Naive B cell (primary cell): ENCODE measurements at places on chromosomes 5 and 9. TPM values are rescaled to one million over a fixed set of nuclear protein-coding genes. Genes with fewer than 3 reads are reported as not detected.
A peak's percentile ranks its signal among the peaks of the same experiment; 100 is the strongest.

Gene SYK
- polyA plus RNA-seq, result 251 TPM

Gene FAM13B
- 50.7 TPM for polyA plus RNA-seq

Gene ENTPD2
- not detected for polyA plus RNA-seq

Gene PCDHGA6
- not detected for polyA plus RNA-seq

Gene SPINK13
- not detected for polyA plus RNA-seq

DNA sequence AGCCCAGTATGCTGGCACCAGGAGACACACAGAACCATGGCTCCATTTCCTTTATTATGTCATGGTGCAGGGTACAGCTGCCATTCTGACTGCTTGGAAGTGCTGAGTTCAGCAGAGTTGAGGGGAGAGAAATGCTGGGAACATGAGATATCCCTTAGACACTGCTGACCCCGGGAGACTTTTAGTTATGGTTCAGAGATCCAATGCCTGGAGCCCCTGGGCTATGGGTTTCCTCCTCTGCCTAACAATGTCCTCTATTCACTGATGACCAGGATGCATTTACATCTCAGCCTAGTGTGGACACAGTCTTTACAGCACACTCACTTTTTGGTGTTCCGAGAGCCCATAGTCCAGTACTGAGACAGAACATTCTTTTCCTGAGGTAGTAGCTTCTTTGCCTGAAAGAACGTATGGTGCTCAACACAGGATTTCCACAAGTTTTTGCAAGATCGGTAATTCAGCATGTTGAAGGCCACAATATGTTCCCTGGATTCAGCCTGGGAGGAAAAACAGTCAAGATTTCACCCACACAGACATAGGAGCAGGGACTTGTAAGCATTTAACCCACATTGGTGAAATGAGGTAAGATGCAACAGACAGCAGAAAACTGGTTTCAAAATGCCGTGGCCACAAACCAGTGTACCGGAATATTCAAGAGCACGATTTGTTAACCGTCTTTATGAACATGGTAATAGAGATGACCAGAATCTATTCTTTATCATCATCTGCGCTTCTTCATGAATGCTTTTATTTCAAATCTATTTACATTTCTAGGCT lies 71.3 kb downstream of the PTPN3 start:
- DNase-seq, result no peak
- H3K27me3 ChIP-seq, result peaks cover 7% of the 10 kb centered on the region
- no peaks in the 10 kb centered on the region for H3K4me1 ChIP-seq
- no peaks in the 10 kb centered on the region for H3K36me3 ChIP-seq
- H3K4me3 ChIP-seq, result no peak overlapping the region

DNA sequence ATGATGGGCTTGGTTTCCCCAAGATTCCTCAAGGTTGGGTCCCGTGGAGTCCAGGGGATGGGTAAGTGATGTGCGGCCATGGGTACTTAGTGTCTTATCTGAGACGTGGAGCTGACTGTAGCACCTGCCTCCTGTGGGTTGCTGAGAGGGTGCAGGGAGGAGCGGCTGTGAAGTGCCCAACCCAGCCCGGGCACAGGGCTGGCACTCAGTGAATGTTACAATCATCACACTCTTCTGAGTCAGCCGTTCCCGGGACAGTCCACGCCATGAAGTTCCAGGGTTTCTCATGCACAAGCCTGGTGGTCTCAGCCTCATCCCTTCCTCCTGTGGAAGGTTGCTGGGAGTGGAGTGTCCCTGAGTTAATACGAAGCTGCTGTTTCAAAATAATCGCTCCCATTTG lies 29.1 kb downstream of the NTNG2 start:
- H3K27me3 ChIP-seq, result peaks cover 24% of the 10 kb centered on the region
- H3K4me3 ChIP-seq, result no peak overlapping the region
- H3K27ac ChIP-seq, result no peak overlapping the region
- no peaks in the 10 kb centered on the region for H3K36me3 ChIP-seq

DNA sequence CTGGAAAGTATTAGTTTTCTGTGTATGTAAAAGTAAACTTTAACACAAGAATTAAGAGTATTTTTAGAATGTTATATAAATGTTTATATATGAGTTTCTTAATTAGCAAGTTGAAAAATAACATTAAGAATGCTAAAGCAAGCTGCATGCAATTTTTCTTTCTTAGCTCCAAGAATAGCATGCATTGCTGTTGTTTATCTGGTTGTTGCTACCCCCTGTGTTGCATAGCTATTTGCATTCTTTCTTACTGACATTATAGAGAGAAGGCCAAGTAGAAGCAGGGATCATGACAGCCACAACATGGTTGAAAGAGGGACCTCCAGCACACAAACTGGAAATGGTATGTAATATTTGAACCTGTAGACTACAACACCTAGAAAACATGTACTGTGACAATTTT lies 94.8 kb downstream of the ERCC6L2 start:
- peaks cover 31% of the 10 kb centered on the region for H3K36me3 ChIP-seq
- H3K27me3 ChIP-seq, result no peaks in the 10 kb centered on the region
- H3K4me3 ChIP-seq, result no peak overlapping the region
- H3K4me1 ChIP-seq, result no peaks in the 10 kb centered on the region
- no peak for DNase-seq
- H3K27ac ChIP-seq, result no peak overlapping the region

- H3K4me1 ChIP-seq, result peaks cover 42% of the 10 kb centered on the region
- H3K36me3 ChIP-seq, result peaks cover 3% of the 10 kb centered on the region
- peak overlapping the region; percentile 35 for H3K4me3 ChIP-seq
- peak; percentile 82 for DNase-seq
Measured at GRCh38 chr5:56729488-56729887, 85.9 kb upstream of the MAP3K1 start.

DNA sequence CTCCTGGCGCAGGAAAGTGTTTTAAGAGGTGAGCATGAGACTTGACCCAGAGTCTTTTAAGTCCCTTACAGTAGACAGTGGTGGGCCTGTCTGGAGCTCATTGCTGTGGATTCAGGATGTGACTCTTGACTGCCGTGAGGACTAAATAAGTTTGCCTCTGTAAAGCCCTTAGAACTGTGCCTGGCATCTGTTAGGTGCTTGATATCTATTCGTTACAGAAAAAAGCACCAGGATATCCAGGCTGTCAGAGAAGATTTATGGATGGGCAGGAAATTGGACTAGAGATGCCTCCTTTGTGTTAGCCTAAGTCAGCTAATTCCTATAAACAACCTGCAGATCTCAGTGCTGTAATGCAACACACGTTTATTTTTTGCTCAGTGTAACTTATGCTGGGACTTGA lies 12.6 kb downstream of the ERGIC1 start:
- H3K27me3 ChIP-seq, result no peaks in the 10 kb centered on the region
- H3K4me3 ChIP-seq, result peak overlapping the region; percentile 1
- no peak for DNase-seq
- H3K27ac ChIP-seq, result peak overlapping the region; percentile 89

- H3K4me3 ChIP-seq, result no peak overlapping the region
- H3K27me3 ChIP-seq, result no peaks in the 10 kb centered on the region
- no peak for DNase-seq
- no peaks in the 10 kb centered on the region for H3K36me3 ChIP-seq
Measured at GRCh38 chr5:163193886-163194285, 243.5 kb upstream of the CCNG1 start.

- no peaks in the 10 kb centered on the region for H3K27me3 ChIP-seq
- no peaks in the 10 kb centered on the region for H3K4me1 ChIP-seq
- no peak for DNase-seq
- H3K36me3 ChIP-seq, result no peaks in the 10 kb centered on the region
- H3K4me3 ChIP-seq, result no peak overlapping the region
Measured at GRCh38 chr9:9945966-9946365, 666.8 kb downstream of the PTPRD start.

- no peak for DNase-seq
- H3K36me3 ChIP-seq, result peaks cover 35% of the 10 kb centered on the region
- no peaks in the 10 kb centered on the region for H3K4me1 ChIP-seq
- no peak overlapping the region for H3K4me3 ChIP-seq
- H3K27me3 ChIP-seq, result no peaks in the 10 kb centered on the region
Measured at GRCh38 chr5:31477516-31477915, 54.4 kb downstream of the DROSHA start.

GRCh38 chr5:23612701-23613100 lies 105.3 kb downstream of the PRDM9 start:
- no peak overlapping the region for H3K4me3 ChIP-seq
- H3K36me3 ChIP-seq, result no peaks in the 10 kb centered on the region
- H3K4me1 ChIP-seq, result no peaks in the 10 kb centered on the region
- DNase-seq, result no peak
- no peaks in the 10 kb centered on the region for H3K27me3 ChIP-seq

DNA sequence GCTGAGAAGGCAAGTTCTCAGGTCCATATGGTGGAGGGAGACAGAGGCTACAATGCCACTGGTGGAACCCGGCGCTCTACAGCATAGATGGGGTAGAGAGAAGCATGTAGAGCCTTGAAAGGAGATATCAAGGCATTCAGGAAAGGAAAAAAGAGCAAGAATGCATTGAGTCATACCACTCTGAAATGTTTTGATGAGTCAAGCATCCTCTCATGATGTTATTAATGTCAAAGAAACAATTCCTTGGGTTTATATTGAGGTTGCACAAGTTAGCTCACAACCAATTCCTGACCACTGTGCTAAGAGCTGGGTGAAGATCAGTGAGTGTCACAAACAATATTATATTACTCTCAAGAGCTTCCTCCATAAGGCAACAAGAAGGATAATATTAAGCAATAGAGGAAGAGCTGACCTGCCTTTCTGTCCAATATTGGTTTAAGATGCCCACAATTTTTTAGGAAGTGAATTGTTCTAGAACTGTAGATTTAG lies 178.0 kb downstream of the RFK start:
- no peaks in the 10 kb centered on the region for H3K4me1 ChIP-seq
- no peak overlapping the region for H3K27ac ChIP-seq
- no peak for DNase-seq
- H3K36me3 ChIP-seq, result no peaks in the 10 kb centered on the region

DNA sequence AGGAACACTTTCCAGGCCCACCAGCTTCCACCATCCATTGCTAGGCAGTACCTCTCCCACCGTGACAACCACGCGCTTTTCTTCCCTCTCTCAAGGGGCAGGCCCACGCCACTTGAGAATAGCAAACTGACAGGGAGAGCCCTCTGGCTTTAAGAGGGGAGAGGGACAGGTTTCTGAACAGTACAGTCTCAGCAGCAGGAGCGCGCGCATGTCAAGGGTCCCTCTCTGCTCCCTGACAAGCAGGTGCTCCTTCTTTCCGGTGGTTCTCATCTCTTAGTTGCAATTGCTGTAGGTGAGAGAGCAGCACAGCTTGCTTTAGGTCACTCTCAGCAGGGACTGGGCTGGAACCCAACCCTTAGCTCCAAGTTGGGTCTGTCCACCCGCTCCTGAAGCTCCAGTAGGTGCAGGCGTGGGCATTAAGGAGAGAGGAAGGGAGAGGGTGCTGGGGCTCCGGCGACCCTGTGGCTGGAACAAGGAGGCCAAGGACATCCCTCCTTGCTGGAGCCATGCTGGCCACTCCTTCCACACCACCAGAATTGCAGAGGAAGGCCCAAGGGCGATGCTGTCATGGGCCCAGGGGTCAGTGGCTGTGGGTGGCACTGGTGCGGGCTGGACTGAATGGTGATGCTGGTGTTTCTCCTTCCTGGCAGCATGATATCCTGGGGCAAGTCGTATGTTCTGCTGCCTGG lies 9.0 kb upstream of the PHF2 start:
- no peaks in the 10 kb centered on the region for H3K27me3 ChIP-seq
- H3K36me3 ChIP-seq, result no peaks in the 10 kb centered on the region
- peak overlapping the region; percentile 88 for H3K4me3 ChIP-seq
- peak overlapping the region; percentile 95 for H3K27ac ChIP-seq
- no peak for DNase-seq
- H3K4me1 ChIP-seq, result peaks cover 26% of the 10 kb centered on the region

DNA sequence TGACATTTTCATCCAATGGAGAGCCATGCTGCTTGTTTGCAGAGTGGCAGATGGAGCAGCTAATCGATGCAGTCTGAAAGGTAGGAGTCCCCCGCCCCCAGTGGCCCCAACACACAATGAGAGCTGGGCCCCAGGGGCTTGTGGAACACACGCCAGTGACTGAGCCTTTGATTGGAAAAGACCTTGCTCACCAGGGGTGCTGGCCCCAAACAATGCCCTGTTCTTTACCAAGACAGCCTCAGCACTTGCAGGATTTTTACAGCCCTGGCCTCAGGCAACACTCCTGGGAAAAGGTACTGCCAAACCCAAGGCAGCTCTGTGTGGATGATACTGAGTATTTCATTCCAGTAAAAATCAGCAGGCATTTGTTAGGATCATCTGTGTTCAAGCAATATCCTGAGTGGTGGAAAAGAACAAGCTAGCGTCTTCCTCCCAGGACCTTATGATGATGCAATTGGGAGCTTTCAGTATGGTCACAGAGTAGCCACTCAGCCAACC lies 276.8 kb upstream of the CLINT1 start:
- no peaks in the 10 kb centered on the region for H3K4me1 ChIP-seq
- no peak for DNase-seq
- no peaks in the 10 kb centered on the region for H3K36me3 ChIP-seq
- no peak overlapping the region for H3K4me3 ChIP-seq
- no peak overlapping the region for H3K27ac ChIP-seq
- H3K27me3 ChIP-seq, result no peaks in the 10 kb centered on the region

DNA sequence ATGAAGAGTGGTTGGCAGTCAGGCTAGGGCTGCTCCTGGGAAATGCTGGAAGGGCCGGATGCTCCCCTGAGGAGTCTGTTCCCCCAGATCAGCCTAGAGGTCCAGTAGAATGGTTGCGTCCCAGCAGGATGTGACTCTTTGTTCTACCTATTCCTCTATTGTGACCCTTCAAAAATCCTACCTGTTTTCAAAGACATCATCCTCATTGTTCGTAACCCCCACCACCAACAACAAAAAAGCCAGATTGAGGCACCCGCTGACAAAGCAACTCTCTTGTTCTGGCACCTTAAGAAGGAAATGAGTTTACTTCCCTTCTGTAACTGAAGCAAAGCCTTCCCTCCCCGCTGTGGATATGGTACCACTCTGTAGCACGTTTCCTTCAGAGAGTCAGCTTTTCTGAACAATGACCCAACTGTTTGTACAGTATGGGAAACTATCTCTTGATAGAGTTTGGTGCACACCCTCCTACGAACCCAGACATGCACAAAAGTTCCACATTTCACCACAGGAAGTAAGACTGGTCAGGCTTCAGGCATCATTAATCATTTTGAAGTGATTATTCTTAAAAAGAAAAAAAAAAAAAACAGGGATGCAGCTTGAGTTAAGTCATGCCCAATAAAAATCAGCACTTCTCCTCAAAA lies 207.2 kb downstream of the ENC1 start:
- H3K27me3 ChIP-seq, result peaks cover 31% of the 10 kb centered on the region
- H3K4me1 ChIP-seq, result peaks cover 10% of the 10 kb centered on the region
- H3K36me3 ChIP-seq, result no peaks in the 10 kb centered on the region
- H3K27ac ChIP-seq, result no peak overlapping the region

GRCh38 chr9:124005029-124005771 lies 6.4 kb upstream of the LHX2 start:
- DNase-seq, result no peak
- peaks cover 96% of the 10 kb centered on the region for H3K27me3 ChIP-seq
- no peak overlapping the region for H3K4me3 ChIP-seq
- H3K36me3 ChIP-seq, result peaks cover 7% of the 10 kb centered on the region
- H3K4me1 ChIP-seq, result peaks cover 44% of the 10 kb centered on the region

- no peak overlapping the region for H3K27ac ChIP-seq
- peaks cover 85% of the 10 kb centered on the region for H3K27me3 ChIP-seq
Measured at GRCh38 chr5:139895046-139895445, 99.4 kb downstream of the PSD2 start.

- no peaks in the 10 kb centered on the region for H3K36me3 ChIP-seq
- no peaks in the 10 kb centered on the region for H3K4me1 ChIP-seq
- no peaks in the 10 kb centered on the region for H3K27me3 ChIP-seq
Measured at GRCh38 chr5:15926586-15926985, 253.0 kb downstream of the MARCHF11 start.
